ENCODE measurements at places on chromosomes 1 and 21. TPM values are rescaled to one million over a fixed set of nuclear protein-coding genes. Genes with fewer than 3 reads are reported as not detected.
A peak's percentile ranks its signal among the peaks of the same experiment; 100 is the strongest.

GRCh38 chr1:115829023-115829674, 11.8 kb downstream of the NHLH2 start:
- DNase-seq = peak; percentile 76

DNA sequence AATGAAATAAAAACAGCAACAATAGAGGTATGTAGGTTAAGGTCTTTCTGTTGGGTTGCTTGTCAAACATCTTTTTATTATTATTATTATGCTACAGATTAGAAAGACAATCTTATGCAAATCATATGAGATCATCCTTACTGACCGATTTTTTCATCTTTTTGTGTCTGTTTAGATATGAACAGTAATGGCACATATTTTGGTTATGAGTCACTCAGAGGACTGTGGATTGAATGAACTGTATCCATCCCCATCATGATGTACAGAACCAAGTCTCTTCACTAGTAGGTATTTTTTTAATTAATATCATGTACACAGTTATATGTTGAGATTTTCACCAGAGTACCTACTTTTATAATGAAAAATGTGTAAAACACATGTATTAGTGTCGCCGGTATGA, 159.1 kb downstream of the CHRM3 start:
- no peak for DNase-seq

- no peak for DNase-seq
These were observed 16.4 kb upstream of the F13B start for GRCh38 chr1:197083474-197083873.

DNA sequence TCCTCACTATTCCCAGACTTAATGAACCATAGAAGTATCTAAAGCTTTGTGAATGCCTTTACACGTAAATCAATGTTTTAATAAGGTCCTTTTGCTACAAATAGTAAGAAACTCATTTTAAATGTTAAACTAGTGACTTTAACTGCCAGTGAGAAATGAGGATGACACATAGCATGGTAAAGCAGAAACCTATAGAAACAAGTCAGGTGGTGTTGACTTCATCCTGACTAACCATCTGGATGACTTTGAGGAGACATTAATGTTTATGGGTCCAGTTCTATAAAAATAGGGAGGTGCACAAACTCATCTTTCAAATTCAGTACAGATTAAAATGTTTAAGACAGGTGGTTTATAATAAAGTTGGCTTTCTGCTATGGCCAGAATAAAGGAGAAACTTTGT, 85.4 kb downstream of the COLGALT2 start:
- DNase-seq = no peak

DNA sequence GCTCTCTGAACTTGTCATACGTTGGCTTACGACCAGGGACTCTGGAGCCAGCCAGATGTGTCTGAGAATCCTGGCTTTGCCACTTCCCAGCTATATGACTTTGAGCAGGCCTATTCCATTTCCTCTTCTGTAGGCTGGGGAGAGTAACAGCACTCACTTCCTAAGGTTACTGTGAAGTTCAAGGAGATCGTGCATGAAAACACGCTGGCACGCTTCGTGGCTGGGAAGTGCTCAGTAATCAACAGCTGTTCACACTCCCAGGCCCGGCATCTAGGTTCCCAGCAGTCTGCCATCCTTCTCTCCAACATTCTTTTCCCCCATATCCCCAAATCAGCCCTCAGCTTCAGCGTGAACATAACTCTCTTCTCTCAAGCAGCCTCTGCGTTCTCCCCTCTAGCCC, 2.0 kb downstream of the ASCL5 start:
- DNase-seq = no peak

DNA sequence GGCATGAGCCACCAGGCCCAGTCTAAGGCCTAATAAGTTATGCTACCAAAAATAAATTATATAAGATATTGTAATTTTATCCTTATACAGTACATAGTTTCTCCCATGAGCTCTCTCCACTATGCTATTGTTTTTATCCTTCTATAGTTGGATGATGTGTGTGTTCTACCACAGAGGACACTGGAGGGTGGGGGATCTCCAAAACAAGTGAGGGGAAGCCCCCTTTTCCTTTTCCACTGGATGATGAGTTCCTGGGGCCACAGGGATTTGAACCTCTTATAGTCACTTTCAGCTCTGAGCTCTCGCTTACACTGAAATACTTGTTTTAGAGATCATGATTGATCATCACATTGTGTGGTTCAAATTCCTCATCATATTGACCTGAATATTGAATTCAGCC, 77.6 kb upstream of the VAV3 start:
- no peak for DNase-seq

GRCh38 chr1:154778944-154779343, 91.1 kb downstream of the KCNN3 start:
- DNase-seq = no peak

GRCh38 chr1:99218999-99219398, 45.3 kb upstream of the PLPPR4 start:
- DNase-seq = no peak

- DNase-seq = no peak
These were observed 99.0 kb upstream of the LBR start for GRCh38 chr1:225526878-225527277.

GRCh38 chr1:151596166-151596953, 15.5 kb upstream of the SNX27 start:
- no peak for DNase-seq

GRCh38 chr1:203671047-203671446, 44.4 kb downstream of the ATP2B4 start:
- no peak for DNase-seq

DNA sequence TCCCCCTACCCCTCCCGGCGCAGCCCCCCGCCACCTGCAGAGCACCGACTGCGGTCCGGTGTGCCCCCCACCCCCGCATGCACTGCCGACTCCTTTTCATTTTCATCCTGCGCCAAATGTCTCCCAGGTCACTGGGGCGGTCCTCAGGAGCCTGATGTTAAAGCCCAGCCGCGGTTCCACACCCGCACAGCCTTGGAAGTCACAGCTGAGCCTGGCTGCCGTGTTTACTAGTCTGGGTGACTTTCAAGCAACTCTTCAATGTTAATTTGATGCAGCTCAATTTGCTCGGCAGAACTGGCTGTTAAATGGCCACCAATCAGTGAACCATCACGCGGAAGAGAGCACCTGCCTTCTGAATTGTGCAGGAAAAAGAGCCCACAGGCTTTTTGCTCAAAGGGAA, 27.2 kb downstream of the THAP3 start:
- no peak for DNase-seq

DNA sequence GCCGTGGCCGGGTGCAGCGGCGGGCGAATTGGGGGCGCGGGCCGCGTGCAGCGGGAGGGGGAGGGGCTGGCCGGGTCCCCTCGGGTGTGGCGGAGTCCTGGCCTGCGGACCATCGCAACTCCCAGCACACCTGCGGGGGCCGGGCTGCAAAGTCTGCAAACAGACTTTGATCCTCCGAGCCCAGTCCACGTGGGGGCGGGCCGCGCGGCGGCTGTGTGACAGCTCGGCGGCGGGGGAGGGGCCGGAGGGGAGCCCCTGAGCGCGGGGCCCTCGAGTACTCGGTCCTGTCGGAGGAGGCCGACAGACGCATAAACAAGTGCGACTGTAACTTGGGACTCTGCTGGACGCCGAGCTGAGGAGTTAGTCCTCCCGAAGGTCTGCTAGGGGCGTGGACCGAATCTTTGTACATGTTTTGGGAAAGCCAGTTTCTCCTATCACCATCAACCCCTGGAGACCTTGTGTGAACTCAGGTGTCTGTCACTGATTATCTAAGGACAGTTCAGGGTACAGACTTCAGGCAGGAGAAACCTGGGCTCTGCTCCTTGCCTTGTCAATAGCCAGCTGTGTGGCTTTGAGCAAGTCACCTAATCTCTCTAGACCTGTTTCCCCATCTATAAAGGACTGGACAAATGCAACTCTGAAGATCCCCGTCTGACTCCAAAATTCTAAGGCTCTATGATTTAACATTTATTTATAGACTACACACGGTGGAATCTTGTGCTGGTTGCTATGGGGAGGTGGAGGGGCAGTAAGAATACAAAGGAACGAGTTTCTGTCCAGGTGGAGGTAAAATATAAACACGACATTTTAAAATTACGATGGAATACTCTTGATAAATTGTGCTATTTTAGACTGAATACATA, 710 bp upstream of the SLC30A1 start:
- peak; percentile 76 for DNase-seq

GRCh38 chr21:17779496-17779895, 39.7 kb downstream of the C21orf91 start:
- no peak for DNase-seq

GRCh38 chr21:32698286-32698685, 29.5 kb downstream of the SYNJ1 start:
- DNase-seq = no peak

DNA sequence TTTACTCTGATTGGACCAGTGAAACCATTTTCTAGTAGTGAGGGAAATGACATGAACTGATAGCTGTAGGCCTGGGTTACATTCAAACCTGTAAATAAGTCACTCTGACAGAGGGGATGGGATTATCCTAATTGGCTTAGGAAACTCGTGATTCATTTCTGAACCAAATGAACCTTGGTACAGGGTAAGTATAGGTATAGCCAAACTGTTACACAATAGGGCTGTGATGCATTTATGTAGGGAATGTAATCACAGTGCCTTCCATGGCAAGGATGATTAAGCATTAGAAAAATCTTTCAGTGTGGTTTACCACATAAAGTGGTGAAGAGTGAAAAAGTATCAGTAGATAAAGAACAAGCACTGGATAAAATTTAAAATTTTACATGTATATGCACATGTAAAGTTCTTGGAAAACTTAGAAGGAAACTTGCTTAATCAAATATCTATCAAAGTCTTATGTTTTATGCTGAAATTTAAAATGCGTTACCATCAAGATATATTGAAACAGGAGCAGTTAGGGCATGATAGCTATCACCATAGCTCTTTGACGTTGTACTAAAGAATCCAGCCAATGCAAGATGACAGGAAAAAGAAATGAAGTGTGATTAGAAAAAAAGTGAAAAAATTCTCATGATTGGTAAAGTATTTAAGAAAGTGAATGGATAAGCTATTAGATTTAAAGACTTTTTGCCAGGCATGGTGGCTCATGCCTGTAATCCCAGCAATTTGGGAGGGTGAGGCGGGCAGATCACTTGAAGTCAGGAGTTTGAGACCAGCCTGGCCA, 63.0 kb downstream of the RABGAP1L start:
- no peak for DNase-seq

DNA sequence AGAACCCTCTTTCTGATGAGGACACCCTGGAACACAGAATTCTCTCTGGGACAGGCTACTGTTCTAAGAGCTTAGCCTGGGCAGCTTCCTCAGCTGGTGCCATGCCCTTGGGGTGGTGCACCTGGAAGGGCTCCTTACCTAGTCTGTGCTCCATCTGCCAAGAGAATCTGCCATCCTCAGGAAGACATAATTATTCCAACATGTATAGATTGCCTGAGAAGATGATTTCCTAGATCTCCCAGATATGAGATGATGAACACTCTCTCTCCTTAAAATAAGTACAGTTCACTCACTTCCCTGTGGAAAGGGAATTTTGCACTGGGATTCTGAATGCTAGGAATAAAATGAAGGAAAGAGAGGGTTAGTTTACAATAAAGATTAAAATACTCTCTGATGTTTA, 87.6 kb downstream of the NENF start:
- no peak for DNase-seq

DNA sequence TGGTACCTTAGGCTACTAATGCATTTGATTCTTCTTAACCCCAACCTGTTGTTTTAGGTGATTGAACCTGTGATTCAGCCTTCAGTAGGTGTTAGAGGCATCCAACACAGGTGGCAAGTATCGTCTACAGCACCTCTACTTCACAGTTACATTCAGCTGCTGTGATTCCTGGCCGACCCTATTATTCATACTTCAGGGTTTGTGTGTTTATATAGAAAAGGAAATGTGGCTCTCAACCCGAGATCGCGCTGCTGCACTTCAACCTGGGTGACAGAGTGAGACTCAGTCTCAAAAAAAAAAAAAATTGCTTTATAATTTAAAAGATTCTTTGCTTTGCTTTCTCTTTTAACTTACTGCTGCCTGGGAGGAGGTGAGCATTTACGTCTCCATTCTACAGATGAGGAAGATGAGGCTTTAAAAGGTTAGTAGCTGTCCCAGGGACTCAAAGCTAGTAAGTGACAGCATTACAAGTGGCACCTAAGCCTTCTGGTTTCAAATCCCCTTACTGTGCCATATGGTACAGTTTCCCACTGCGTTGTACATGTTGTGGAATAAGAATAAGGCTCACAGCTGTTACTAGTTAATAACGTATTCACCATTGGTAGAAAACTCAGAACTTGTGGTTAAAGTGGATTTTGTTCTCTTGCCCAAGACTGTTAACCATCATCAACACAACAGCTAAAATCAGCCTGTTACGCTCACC, 9.9 kb upstream of the GPR25 start:
- no peak for DNase-seq

- DNase-seq = no peak
These were observed 7.7 kb upstream of the NPHP4 start for GRCh38 chr1:5999711-6000443.

- DNase-seq = no peak
These were observed 12.3 kb downstream of the WNT3A start for GRCh38 chr1:228018961-228019721.

DNA sequence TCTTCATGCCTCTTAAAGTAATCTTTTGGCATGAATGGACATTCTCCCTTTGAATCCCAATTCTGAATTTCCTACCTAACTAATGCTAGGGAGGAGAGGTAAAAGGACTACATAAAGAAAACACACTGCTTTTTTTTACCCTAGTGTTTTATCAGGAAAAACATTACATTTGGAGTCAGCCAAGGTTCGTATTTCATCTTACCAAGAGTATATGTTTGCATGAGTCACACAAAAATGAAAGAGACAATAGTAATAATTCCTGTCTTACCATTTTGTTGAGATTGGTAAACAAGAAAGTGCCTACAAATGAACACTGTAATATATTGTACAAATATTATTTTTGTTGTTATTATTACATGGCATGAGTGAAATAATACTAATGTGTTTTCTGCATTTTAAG, 112.9 kb upstream of the WARS2 start:
- DNase-seq = no peak

DNA sequence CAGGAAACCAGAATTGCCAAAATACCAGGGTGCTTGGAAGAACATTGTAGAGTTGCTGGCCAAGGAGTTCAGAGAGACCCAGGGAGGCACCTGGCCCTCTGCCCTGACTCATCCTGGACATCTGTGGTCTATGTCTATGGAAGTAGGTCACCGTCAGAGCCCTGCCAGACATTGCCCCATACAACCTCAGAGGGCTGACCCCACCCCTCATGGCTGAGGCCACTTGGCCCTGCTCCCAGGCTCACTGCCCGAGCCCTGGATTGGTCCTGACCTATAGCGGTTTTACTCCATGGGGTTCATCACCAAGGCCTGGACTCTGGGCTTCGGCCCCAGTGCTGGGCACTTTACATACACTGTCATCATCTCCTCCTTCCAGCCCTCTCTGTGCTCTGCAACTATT, 233.1 kb downstream of the PTPRU start:
- no peak for DNase-seq

- DNase-seq = peak; percentile 88
These were observed 172.7 kb downstream of the TGFBR3 start for GRCh38 chr1:91712981-91713841.

- no peak for DNase-seq
These were observed 64.9 kb downstream of the MACF1 start for GRCh38 chr1:39269349-39269748.

CITED4 gene
- 32.7 TPM for total RNA-seq

LCE3E gene
- total RNA-seq = not detected

NBPF8 gene
- total RNA-seq = 3.1 TPM

RABGGTB gene
- 38.5 TPM for total RNA-seq

UBL4B gene
- not detected for total RNA-seq

NBPF4 gene
- total RNA-seq = not detected

GPX7 gene
- total RNA-seq = 12.0 TPM
